Tracheal epithelial cell (primary cell): ENCODE measurements at places on chromosomes 13 and 19. TPM values are rescaled to one million over a fixed set of nuclear protein-coding genes. Genes with fewer than 3 reads are reported as not detected.

The TMEM150B gene
- not detected in 2 replicates for total RNA-seq

The FUT2 gene
- 6.0 and 7.7 TPM in 2 replicates for total RNA-seq

The SULT2B1 gene
- total RNA-seq, result 4.3 and 8.7 TPM in 2 replicates

The ZNF418 gene
- total RNA-seq, result 4.9 and 5.1 TPM in 2 replicates

The ZNF30 gene
- 1.7 and 3.2 TPM in 2 replicates for total RNA-seq
